ENCODE measurements at places on chromosomes 4 and X.

- DNase-seq, result no peak
These were observed 88.8 kb downstream of the SORCS2 start for GRCh38 chr4:7280926-7281690.

- no peak for DNase-seq
These were observed 188.0 kb upstream of the TBC1D9 start for GRCh38 chr4:140944199-140944515.

- no peak for DNase-seq
These were observed 230.5 kb upstream of the PUDP start for GRCh38 chrX:7378406-7378805.

DNA sequence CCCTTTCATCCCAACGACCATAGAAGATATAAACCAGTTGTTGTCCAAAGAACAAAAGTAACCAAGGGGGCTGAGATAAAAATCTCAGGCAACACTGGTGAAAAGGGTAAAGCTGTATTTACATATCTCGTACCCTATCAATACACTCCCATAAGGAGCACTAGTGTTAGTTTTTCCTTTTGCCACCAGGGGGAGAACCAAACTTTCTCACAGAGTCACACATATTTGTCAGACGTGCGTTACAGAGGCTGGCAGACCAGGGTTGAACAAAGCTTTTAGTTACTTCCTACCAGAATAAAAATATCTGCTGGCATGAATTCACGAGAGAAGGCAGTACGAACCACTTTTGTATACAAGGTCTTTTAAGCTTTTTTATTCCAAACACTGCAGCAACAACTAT is 88.3 kb downstream of the AMELX start:
- peak; percentile 82 for DNase-seq
